ENCODE measurements at places on chromosomes 2 and 18. TPM values are rescaled to one million over a fixed set of nuclear protein-coding genes. Genes with fewer than 3 reads are reported as not detected.

TMEFF2 gene
- total RNA-seq = 0.40 TPM

PLGLB1 gene
- 0.53 TPM for total RNA-seq

TXNDC2 gene
- 0.12 TPM for total RNA-seq

LYG2 gene
- total RNA-seq = 0.18 TPM

ANKRD29 gene
- 18.1 TPM for total RNA-seq

EML6 gene
- total RNA-seq = 1.0 TPM

ST6GAL2 gene
- total RNA-seq = 13.8 TPM

TNFRSF11A gene
- 7.8 TPM for total RNA-seq

CNDP1 gene
- total RNA-seq = not detected

CDKL4 gene
- total RNA-seq = not detected

CTAGE1 gene
- not detected for total RNA-seq

SERPINB5 gene
- total RNA-seq = 0.13 TPM

UGT1A3 gene
- total RNA-seq = 0.13 TPM

CREG2 gene
- total RNA-seq = 8.8 TPM

CDH2 gene
- total RNA-seq = 60.1 TPM

MRPL30 gene
- 55.8 TPM for total RNA-seq

FEV gene
- total RNA-seq = not detected

FBXO48 gene
- total RNA-seq = 0.58 TPM

MYO5B gene
- 9.2 TPM for total RNA-seq

IL36B gene
- total RNA-seq = not detected

GAD1 gene
- total RNA-seq = 0.39 TPM

LINC00305 gene
- not detected for total RNA-seq

CYP27A1 gene
- 0.15 TPM for total RNA-seq

SMCHD1 gene
- 13.6 TPM for total RNA-seq

Data from A549 treated with Hydrocortisone at 1 μM for 4 hours (cell line).